ENCODE measurements at places on chromosomes 5 and 9. TPM values are rescaled to one million over a fixed set of nuclear protein-coding genes. Genes with fewer than 3 reads are reported as not detected.

DNA sequence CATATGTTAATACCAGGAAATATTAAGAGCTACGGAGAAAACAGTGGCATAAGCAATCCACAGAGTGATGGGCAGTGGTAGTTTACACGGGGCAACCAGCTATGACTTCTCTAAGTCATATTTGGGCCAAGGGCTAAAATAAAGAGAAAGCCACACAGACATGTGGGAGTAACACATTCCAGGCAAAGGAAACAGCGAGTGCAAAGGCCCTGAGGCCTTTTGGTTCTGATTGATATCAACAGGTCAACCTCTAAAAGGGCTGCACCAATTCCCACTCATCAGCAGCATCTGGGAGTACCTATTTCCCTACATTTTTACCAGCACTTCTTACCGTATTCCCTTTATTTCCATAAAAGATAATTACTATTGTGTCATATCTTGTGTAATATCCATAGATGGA lies 173.4 kb downstream of the SPOCK1 start:
- DNase-seq: no peak

SURF4 gene
- total RNA-seq: 73.5 TPM

- no peak for DNase-seq
These were observed 204.8 kb downstream of the C9orf50 start for GRCh38 chr9:129415942-129416651.

- DNase-seq: no peak
These were observed 40.0 kb downstream of the CXXC5 start for GRCh38 chr5:139688088-139688702.

SLC6A3 gene
- total RNA-seq: not detected

PGGT1B gene
- 36.0 TPM for total RNA-seq

All from T-cell (primary cell).